ENCODE measurements at places on chromosomes 7 and 10.

DNA sequence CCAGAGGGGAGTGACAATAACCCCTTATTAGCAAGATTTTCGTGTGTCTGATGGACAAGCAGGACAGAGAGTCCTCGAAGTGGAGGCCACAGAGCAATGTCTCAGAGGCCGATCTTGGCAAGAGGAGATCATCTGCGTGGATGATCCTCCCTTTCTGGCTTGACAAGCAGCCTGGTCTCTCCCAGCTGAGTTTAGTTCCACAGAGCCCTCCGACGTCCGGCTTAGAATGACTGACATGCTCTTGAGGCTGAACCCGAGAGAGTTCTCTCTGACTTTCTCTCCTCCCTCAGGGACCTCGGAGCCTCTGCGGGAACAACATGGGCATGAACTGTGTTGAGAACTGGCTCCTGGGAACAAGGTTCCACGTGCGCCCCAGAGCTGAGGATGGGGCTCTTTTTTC lies 180.7 kb upstream of the PFKP start:
- DNase-seq = no peak

DNA sequence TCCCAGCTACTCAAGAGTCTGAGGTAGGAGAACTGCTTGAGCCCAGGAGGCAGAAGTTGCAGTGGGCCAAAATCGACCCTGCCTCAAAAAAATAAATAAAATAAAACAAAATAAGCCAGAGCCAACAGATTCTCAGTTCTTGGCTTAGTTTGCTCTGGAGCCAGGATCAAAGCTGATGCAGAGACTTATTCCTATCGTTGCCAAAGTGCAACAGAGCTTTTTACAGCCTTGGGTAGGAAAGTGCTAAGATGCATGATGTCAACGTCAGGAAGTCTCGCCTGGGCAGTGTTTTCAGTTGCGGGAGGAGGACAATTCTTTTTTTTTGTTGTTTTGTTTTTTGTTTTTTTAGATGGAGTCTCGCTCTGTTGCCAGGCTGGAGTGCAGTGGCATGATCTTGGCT lies 43.8 kb upstream of the CYTH3 start:
- DNase-seq = no peak

DNA sequence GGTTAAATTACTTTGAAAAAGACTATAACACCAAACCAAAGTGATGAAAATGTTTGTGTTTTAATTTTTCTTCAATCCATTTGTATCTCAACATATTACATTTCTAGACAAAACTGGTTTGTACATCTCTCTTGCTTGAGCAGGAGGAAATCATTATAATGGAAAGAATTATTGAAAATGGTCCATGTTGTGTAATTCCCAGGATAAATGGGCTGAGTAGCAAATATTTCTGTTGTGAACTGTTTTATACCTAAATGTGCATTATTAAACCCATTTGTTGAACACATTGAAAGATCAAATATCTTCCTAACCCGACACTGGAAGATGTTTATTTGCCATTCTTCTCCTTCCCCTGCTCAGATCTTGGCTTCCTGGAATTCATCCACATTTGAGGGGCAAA lies 14.1 kb upstream of the CDK6 start:
- DNase-seq = no peak

GRCh38 chr7:129213828-129214227 lies 11.0 kb upstream of the AHCYL2 start:
- DNase-seq = no peak

DNA sequence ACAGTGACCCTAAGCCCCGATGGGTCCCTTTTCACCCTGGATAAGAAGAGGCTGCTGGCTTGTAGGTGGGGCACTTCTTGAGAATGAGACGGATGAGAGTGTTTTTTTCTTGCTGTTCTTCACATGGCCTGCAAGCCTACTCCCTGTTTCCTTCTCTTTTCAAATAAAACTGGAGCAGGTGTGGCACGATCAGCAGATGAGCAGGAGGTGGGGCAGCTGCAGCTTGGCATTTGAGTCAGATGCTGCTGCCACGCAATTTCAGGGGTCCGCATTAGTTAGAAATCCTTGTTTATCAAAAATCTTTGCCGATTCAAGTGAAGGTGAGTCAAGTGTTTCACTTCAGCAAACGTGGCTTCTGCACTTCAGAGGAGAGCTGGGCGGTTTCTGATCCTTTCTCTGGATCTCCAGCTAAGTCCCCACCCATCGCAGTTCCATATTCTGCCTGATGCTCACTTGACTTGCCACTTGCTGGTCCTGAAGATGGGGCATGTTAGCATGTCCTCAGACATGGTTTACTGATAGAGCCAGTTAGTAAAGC lies 20.8 kb downstream of the WDFY4 start:
- no peak for DNase-seq

- DNase-seq = no peak
Observed at GRCh38 chr10:11631890-11632587, 20.6 kb upstream of the USP6NL start.

GRCh38 chr7:140390466-140391190 lies 7.7 kb downstream of the SLC37A3 start:
- no peak for DNase-seq
